ENCODE measurements at places on chromosomes 3 and 15.

GRCh38 chr3:94887065-94887464 lies 824.2 kb downstream of the NSUN3 start:
- no peak for DNase-seq

GRCh38 chr3:85939074-85939482 lies 980.3 kb downstream of the CADM2 start:
- DNase-seq: no peak

DNA sequence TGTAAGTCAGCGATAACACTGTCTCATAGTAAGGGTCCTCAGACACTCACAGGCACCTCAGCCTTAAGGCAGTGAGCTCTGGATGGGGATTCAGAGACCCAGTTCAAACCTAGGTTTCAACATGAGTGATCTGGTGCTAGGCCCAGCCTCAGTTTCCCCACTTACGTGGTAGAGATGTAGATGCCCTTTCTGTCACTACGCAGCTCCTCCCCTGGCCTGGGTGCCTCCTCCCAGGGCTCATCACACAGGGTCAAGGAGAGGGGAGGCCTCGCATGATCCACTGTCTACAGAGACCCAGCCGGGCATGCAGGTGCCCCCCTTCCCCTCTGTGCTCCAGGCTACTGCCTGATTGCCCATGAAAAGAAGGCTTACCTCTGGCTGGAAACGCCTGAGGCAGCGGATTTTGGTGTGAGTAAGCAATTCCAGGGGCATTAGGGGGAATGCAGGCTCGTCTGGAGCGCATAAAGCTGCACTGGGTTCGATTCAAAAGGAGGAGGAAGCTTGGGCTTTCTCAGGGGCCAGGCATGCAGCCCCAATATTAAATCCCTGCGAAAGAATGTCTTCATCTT lies 69.8 kb upstream of the ANKRD34C start:
- no peak for DNase-seq

DNA sequence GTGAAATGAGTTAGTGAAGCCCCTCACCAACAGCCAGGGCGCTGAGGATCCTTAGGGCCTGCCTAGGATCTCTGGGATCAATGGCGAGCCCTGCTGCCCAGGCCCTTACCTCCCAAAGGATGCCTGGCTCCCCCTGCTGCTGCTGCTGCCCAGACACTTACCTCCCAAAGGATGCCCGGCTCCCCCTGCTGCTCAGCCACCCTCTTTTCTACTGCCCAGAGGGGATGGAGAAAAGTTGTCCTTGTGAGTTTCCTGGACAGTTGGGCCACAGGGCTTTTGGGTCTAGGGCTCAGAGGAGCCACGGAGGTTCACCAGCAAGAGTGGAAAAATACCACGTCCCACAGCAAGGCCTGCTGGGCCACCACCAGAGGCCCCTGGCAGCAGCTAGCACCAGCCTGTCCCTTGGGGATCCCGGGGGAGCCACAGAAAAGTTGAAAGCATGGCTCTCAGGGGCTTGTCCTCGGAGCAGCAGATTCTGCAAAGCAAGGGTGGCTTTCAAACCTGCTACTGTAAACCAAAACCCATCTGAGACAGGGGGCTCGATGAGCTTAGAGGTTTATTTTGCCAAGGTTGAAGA lies 59.4 kb downstream of the SLC6A6 start:
- peak; percentile 64 for DNase-seq

GRCh38 chr3:104687362-104687761 lies 679.3 kb upstream of the ALCAM start:
- no peak for DNase-seq
